ENCODE measurements at places on chromosomes 13 and 19.

DNA sequence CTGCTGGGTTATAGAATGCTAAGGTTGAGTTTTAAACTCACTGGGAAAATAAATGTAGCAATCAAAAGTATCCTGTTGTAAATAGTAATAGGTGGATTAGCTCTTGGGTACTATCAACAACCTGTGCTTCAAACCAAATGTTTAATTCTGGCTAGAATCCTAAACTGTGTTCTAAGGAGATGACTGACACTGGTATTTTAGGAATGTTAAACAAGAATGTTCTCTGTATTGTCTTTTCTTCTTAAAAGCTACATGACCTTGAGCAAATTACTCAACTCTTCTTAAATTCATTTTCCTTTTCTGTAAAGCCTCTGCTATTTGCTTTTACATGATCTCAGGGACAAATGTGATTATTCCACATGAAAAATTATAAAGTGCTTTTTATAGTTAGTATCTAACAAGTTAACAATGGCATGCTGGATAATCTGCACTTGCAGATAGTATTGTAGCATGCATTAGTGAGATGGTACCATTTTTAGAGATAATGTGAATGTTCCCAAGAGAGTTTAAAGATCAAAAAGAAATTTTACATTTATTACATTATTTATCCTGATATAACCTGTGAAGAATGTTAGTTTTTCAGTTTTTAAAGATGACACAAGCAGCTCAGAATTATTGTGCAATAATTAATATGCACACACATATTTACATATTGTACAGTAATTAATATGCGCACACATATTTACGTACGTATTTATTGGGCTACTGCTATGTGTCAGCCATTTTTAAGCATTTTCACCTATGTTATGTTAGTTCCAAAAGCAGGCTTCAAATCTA, 13.6 kb upstream of the EPSTI1 start:
- no peak for DNase-seq

DNA sequence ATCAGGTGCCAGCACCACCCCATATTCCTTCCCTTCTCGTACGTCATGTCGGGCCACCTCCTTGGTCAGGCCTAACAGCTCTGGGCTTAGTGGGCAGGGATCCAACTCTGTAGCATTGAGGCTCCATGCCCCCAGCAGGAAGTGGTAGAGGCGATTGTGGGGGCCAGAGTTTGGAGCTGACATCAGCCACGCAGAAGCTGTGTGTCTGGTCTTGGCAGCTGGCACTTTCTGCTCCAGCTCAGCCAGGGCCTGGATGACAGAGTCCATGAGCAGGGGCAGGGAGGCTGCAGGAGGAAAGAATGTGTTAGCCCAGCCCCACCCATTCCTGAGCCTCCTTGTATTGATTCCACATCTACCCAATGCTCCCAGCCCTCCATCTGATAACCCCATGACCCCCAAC, 3.0 kb downstream of the PGLYRP2 start:
- DNase-seq, result no peak

GRCh38 chr13:54402495-54402894, 1373.9 kb downstream of the OLFM4 start:
- DNase-seq, result no peak

GRCh38 chr19:1863328-1863637, at the start of gene KLF16:
Gene KLF16, minus strand, starts transcription at chr19:1863579. Its CDS starts 82 bp downstream, at chr19:1863497.
- DNase-seq, result no peak

DNA sequence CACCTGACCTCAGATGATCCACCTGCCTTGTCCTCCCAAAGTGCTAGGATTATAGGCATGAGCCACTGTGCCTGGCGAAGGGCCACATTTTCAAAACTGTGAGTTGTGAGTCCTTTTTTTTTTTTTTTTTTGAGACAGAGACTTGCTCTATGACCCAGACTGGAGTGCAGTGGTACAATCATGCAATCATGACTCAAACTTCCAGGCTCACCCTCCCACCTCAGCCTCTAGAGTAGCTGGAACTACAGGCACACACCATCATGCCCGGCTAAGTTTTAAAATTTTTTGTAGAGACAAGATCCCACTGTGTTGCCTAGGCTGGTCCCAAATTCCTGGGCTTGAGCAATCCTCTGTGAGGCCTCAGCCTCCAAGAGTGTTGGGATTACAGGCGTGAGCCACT, 3.8 kb upstream of the MYPOP start:
- DNase-seq, result peak; percentile 41

DNA sequence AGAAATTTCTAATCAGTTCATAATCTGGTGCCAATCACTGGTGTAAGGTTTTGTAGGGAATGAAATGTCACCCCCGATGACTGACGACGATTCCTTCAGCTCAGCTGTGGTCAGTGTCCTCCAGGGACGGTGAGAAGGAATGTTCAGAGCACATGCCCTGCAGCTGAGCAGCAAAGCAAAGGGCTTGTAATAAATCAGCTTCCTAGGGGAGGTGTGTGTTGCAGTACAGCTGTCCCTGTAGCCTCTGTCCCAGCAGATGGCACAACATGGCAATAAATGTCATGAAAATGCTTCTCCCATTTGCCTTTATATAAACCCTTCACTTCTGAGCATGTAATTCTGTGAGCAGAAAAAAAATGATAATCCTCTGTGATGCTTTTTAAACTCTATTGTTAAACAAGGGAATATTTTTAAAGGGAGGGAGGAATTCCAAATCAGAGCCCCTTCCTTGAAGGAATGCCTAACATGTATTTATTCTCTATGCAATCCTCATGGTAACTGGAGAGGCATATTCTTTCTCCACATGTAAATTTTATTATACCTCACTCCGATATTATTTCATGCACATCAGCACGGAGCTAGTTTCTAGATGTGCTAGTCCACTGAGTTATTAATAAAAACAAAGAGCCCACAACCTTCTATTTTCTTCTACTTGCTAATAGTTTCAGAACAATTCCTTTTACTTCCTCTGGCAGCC, 102.5 kb downstream of the FAM216B start:
- DNase-seq, result peak; percentile 42

DNA sequence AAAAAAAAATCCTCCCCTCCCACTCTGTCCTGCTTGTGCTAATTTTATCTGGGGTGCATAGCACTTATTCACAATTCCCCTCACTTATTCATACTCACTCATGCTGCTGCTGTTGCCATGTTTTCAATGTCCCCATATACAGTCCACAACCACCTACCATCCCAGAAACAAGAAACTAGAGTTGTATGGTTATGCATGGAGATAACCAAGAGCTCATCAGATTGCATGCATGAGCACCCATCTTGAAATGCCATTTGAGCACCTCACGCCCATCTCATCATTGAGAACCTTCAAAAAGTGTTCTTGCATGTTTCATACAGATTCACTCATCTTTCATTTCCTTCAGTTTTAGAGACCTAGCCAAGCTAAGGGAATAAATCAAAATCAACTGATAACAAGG, 15.1 kb upstream of the N4BP2L2 start:
- no peak for DNase-seq

GRCh38 chr19:4390567-4391305, 9.6 kb downstream of the SH3GL1 start:
- no peak for DNase-seq
